ENCODE measurements at places on chromosomes 5 and 9.

GRCh38 chr5:139105621-139106071 lies 92.5 kb downstream of the SIL1 start:
- no peak for DNase-seq

GRCh38 chr5:150283904-150284303 lies 5.7 kb downstream of the CAMK2A start:
- no peak for DNase-seq

- no peak for DNase-seq
These were observed 2.4 kb downstream of the CAMK4 start for GRCh38 chr5:111226556-111226955.

GRCh38 chr5:88672644-88673252 lies 210.2 kb downstream of the MEF2C start:
- DNase-seq: no peak

- DNase-seq: no peak
These were observed 62.9 kb downstream of the MAMDC2 start for GRCh38 chr9:70106571-70106970.

DNA sequence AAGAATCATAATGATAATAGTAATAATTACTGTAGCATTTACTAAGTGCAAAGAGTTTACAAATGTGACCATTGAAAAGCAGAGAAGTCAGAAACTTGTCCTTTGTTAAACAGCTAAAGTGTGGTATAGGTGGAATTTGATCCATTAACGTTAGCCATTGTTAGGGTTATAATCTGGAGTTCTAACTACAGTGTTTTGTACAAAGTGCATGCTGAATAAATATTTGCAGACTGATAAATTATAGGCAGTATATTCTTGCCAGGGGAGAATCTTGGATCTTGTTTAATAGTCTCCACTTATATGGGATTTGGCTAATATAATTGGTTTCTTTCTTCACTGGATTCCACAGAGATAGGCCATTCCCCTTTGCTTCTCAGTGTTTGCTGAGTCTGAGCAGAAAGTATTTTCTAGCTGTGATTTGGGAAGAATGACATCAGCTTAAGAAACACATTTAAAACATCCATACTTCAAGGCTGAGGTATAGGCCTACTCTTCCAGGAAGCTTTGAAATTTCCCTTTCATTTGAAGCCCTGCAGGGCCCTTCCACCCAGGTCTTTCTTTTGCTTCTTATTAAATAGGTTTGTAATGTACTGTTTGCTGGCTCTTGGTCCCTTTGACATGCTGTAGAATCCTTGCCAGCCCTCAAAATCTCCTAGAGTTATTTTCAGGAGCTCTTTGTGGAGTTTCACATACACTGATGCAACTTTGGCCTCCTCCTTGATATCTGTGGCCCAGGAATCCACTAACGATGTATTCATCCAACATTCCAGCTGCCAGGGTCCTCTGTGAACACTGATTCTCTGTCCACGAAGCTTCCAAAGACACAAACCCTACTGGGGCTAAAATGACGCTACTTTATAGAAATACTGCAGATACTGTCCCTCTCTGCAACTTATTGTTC lies 51.4 kb downstream of the ATP10B start:
- no peak for DNase-seq

DNA sequence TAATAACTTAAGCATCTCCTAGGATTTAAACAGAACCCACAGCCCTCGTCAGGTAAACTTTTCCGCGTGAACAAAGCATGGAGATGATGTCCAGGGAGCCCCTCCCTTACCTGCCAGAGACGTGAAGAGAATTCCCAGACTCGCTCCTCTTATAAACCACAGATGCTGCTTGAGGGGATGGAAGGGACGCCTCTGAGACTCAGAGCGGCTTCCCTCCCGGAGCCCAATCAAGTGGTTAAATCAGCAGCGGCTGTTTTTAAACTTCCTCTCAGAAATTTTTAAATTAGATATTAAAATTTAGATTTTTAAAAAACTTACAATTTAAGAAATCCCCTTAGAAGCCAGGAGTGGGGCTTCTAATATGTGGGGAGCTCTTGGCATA lies 71.8 kb downstream of the RAPGEF1 start:
- DNase-seq: no peak

DNA sequence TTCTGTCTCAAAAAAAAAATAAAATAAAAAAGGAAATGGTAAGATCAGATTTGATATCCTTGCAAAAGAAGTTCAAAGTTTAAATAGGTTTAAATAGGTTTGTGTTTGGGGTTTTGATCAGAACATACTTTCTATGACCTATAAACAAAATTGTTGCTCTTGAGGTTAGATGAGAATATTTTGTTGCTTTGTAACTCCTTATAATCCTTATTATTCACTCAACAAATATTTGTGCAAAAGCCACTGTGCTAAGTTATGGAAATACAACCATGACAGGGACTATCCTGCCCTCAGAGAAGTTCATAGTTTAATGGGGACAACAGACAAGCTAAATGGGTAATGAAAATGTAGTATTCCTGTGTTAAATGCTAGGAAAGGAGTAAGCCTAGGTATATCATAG lies 71.5 kb downstream of the INVS start:
- DNase-seq: no peak

DNA sequence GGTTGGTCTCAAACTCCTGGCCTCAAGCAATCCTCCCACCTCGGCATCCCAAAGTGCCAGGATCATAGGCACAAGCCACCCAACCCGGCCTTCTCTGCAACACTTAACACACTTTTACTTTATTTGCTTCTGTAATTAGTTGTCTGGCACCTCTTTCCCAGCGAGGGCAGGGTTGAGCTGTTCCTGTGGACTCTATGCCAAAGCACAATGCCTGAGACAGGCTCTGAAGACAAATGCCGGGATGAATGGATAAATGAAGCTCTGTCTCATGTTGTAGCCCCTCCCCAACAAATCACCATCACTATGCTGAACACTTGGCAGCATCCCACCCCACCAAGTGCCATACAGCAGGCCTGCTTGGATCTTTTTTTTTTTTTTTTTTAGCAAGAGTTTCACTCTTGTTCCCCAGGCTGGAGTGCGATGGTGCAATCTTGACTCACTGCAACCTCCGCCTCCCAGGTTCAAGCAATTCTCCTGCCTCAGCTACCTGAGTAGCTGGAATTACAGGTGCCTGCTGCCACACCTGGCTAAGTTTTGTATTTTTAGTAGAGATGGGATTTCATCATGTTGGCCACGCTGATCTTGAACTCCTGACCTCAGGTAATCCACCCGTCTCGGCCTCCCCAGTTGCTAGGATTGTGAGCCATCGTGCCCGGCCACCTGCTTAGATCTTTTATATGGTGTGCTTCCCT lies 21.3 kb downstream of the GPX3 start:
- no peak for DNase-seq

- DNase-seq: no peak
These were observed 101.9 kb downstream of the FBXL7 start for GRCh38 chr5:15601853-15602252.

- DNase-seq: no peak
These were observed 687 bp downstream of the LYSMD3 start for GRCh38 chr5:90528601-90529193.

DNA sequence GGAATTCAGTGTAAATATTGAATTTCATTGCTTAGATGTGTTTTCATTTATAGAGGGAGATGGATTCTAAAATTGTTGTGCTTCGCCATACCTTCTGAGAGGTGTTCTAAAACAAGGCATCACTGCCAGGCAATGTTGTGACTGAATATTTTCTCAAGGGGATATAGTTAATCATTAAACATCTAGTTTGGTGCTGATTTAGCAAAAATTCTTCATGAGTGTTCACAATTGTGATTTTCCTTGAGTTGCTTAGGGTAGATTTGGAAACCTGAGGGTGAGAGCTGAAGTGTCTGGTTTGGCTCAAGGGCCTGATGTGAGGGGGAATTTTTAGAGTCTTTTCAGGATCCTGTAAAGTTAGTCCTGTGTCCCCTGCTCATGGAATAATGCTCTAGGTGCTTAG lies 104.5 kb downstream of the MAT2B start:
- DNase-seq: no peak

GRCh38 chr9:123355761-123356431 lies at the start of gene CRB2:
Gene CRB2 (plus strand): TSS chr9:123356197. CDS start chr9:123356261, 64 bp downstream.
- no peak for DNase-seq

DNA sequence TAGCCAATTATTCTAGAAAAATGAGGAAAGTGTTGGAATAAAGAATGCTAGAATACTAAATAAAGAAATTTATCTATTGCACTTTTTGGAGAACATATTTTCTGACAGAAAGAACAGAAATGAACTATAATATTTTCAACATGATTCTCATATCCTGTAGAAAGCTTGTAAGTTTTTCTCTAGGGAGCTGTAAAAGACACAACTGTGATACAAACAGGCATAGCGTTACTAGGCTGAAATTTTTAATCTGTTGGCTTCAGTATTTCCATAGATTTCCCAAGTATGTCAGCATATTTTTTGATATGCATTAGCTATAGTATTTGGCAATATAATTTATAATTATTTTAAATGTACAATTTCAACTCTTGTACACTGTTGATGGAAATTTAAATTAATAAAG lies 31.3 kb downstream of the ANXA1 start:
- DNase-seq: no peak

DNA sequence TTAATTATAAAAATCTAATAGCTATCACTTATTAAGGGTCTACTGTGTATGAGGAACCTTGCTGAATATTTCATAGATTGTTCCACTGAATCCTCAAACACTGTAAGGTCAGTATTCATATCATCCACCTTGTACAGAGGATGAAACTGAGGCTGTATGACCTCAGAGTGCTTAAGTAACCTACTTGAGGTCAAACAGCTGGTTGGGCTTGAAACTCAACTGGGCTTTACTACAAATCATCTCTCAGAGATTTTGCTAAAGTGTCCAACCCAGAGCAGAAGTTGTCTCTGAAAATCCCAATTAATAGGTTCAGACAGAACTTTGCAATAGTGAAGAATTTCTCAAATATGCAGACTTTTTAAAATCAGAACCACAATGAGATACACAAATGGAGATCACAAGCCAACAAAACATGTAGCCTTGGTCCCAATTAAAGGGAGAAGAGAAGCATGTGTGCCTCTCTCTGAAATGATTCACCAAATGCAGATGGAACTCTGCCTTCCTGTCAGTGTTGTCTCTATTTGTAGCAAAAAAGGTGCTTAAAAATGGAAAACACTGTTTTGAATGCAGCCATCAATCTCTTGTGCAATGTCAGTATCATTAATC lies 131.4 kb downstream of the FAM114A2 start:
- DNase-seq: no peak

DNA sequence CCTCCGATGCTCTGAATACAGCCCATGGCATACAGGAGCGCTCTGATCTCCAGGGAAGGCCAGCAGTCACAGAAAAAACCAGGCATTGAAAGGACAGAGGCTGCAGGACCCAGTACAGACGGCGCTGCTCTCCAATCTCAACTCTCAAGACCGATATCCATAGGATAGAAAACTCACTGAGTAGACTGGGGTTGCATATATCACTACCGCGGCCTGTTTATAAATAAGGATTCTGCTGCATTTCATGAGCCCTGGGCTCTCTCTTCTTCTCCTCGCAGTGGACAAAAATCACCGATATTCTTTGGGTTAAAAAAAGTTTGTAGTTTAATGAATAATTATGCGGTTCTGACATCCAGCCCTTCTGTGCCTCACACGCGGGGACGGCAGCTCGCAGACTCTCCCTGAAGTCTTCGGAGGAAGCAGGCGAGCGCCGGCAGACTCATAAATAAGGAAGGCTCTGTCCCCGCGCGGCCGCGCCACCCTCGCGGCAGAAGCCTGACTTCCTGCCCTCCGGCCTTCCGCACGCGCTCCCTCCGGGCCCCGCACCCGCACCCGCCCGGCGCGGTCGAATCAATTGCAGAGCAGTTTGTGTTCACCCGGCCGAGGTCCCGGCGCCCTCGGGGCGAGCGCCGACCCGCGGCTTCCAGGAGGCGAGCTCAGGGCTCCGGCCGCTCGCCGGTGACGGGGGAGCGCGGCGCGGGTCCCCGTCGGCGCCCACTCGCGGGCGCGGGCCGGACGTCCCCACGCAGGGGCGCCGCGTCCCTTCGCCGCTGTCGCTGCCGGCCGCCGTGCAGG lies at the start of gene FAM78A:
TSS of gene FAM78A (minus strand) at position 417 of the 795 bp plus-strand sequence. CDS start at position 86, 331 bp downstream.
- no peak for DNase-seq

DNA sequence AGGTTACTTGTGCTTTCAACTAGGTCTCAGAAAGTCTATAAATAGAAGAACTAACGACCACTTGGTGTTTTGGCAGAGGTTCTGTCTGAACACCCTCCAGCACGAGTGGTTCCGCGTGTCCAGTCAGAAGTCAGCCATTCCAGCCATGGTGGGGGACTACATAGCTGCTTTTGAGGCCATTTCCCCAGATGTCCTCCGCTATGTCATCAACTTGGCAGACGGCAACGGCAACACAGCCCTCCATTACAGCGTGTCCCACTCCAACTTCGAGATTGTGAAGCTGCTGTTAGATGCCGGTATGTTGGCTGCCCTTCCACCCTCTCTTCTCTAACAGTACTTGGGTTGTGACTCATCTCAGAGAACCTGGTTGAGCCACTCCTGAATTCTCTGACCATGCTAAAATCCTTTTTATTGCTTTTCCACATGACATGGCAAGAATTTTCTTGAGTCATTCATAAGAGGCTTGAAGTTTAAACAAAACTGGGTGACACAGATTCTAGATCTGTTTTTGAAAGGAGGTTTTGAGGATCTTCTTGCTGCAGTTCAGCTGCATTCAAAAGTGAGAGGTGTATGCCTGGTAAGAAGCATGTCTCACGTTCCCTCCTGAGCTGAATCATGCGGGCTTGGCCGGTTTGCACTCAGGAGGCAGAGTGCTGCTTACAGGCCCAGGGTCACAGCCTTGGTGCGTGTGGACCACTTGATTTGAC lies 103.1 kb upstream of the DMRT1 start:
- no peak for DNase-seq

GRCh38 chr5:171659896-171660295 lies 125.7 kb upstream of the SMIM23 start:
- DNase-seq: no peak

DNA sequence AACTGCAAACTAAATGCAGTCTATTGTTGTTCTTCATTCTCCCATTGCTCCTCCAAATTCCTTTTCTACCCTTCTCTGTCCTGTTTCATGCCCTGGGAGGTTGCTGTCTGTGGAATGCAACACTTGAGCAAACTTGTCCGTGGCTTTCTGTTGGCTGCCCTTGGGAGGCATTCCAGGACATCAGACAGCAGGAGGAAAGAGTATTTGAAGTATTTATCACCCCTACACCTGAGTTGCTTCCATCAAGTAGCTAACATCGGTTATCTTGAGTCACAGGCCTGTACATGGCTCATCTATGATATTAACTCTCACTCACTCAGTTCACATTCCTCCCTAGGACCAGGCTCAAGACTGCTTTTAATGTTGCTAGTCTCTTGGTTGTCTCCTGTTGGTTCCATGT lies 803.4 kb upstream of the CDH6 start:
- DNase-seq: no peak

- no peak for DNase-seq
These were observed 47.3 kb downstream of the RAD23B start for GRCh38 chr9:107330420-107330819.

- DNase-seq: no peak
These were observed 750.3 kb downstream of the MAT2B start for GRCh38 chr5:164255598-164256213.

Measured in stimulated activated CD8-positive, alpha-beta memory T cell treated with anti-CD3 and anti-CD28 coated beads, Interleukin-4, amount 100 ng/mL, for 4 hours (primary cell).